Natural killer cell (primary cell): ENCODE measurements at places on chromosomes 1 and 21. TPM values are rescaled to one million over a fixed set of nuclear protein-coding genes. Genes with fewer than 3 reads are reported as not detected.

DISP3 gene
- total RNA-seq, result 0.24 TPM

GABRD gene
- total RNA-seq, result not detected

PAPPA2 gene
- 0.48 TPM for total RNA-seq

SYDE2 gene
- total RNA-seq, result not detected

CA6 gene
- not detected for total RNA-seq

RCSD1 gene
- 130 TPM for total RNA-seq

TMPRSS15 gene
- total RNA-seq, result not detected

SYNC gene
- not detected for total RNA-seq

ATP6V1G3 gene
- not detected for total RNA-seq

- H3K36me3 ChIP-seq, result no peaks in the 10 kb centered on the region
- no peak overlapping the region for H3K4me3 ChIP-seq
- peaks cover 4% of the 10 kb centered on the region for H3K27me3 ChIP-seq
- no peak for DNase-seq
- H3K27ac ChIP-seq, result no peak overlapping the region
- no peaks in the 10 kb centered on the region for H3K4me1 ChIP-seq
These were observed 5.8 kb downstream of the FAM43B start for GRCh38 chr1:20558191-20558590.

- no peaks in the 10 kb centered on the region for H3K27me3 ChIP-seq
- no peaks in the 10 kb centered on the region for H3K4me1 ChIP-seq
- no peak overlapping the region for H3K4me3 ChIP-seq
- no peak overlapping the region for H3K27ac ChIP-seq
- DNase-seq, result peak; percentile 68
These were observed 26.9 kb upstream of the LRRC3 start for GRCh38 chr21:44428281-44428960.

DNA sequence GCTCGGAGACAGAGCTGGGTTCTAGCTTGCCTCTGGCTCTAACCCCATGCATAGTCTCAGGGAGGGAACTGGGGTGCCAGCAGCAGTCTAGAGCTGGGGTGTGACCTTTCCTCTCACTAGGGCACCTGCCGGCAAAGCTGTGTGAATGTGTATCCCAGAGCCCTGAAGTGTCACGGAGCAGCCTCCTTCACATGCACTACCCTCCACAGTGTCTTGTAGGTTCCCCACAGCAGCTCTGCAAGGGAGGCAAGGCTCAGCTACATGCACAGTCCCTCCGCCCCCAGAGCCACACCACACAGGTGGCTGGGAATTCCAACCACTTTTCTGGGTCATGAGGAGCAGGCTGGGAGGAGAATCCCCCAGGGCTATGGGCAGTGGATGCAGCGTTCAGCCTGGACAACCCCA lies 7.7 kb upstream of the HPCA start:
- no peak overlapping the region for H3K27ac ChIP-seq
- no peak overlapping the region for H3K4me3 ChIP-seq
- H3K27me3 ChIP-seq, result peaks cover 6% of the 10 kb centered on the region
- no peaks in the 10 kb centered on the region for H3K36me3 ChIP-seq
- H3K4me1 ChIP-seq, result peaks cover 5% of the 10 kb centered on the region
- DNase-seq, result no peak

- no peak overlapping the region for H3K4me3 ChIP-seq
- peak; percentile 29 for DNase-seq
- H3K27ac ChIP-seq, result no peak overlapping the region
- peaks cover 27% of the 10 kb centered on the region for H3K4me1 ChIP-seq
- H3K27me3 ChIP-seq, result no peaks in the 10 kb centered on the region
These were observed 15.5 kb upstream of the CITED4 start for GRCh38 chr1:40877698-40878097.

- no peaks in the 10 kb centered on the region for H3K4me1 ChIP-seq
- H3K27me3 ChIP-seq, result no peaks in the 10 kb centered on the region
These were observed 69.7 kb downstream of the ADSS2 start for GRCh38 chr1:244381878-244382565.

GRCh38 chr1:51044834-51045233 lies 57.2 kb upstream of the C1orf185 start:
- H3K27me3 ChIP-seq, result no peaks in the 10 kb centered on the region
- H3K36me3 ChIP-seq, result no peaks in the 10 kb centered on the region
- H3K27ac ChIP-seq, result no peak overlapping the region
- DNase-seq, result peak; percentile 25
- H3K4me3 ChIP-seq, result no peak overlapping the region
- H3K4me1 ChIP-seq, result no peaks in the 10 kb centered on the region
